ENCODE measurements at places on chromosomes 1 and 21. TPM values are rescaled to one million over a fixed set of nuclear protein-coding genes. Genes with fewer than 3 reads are reported as not detected.

GUK1 gene
- 94.1 TPM for total RNA-seq

DIO1 gene
- not detected for total RNA-seq

S100A7A gene
- not detected for total RNA-seq

FNDC10 gene
- 2.3 TPM for total RNA-seq

OR6N1 gene
- not detected for total RNA-seq

LAPTM5 gene
- 7.8 TPM for total RNA-seq

MSH4 gene
- total RNA-seq = 0.73 TPM

RNF186 gene
- not detected for total RNA-seq

TRIM62 gene
- total RNA-seq = 5.7 TPM

CEPT1 gene
- 54.1 TPM for total RNA-seq

NCAM2 gene
- total RNA-seq = 62.0 TPM

FALEC gene
- 2.2 TPM for total RNA-seq

CLCA2 gene
- not detected for total RNA-seq

SLFNL1 gene
- 3.4 TPM for total RNA-seq

RCAN3 gene
- total RNA-seq = 24.1 TPM

VWA1 gene
- 7.8 TPM for total RNA-seq

TUT4 gene
- total RNA-seq = 145 TPM

KRTAP12-2 gene
- total RNA-seq = not detected

PDPN gene
- total RNA-seq = 18.8 TPM

OR6F1 gene
- not detected for total RNA-seq

PGLYRP3 gene
- not detected for total RNA-seq

CYYR1 gene
- 7.0 TPM for total RNA-seq

KRTAP11-1 gene
- total RNA-seq = not detected

FABP3 gene
- 17.9 TPM for total RNA-seq

PROX1 gene
- 12.4 TPM for total RNA-seq

FAM89A gene
- 13.8 TPM for total RNA-seq

LCE1F gene
- total RNA-seq = not detected

HLX gene
- 1.00 TPM for total RNA-seq

SCAF4 gene
- total RNA-seq = 17.8 TPM

NBPF4 gene
- total RNA-seq = not detected

SH2D2A gene
- not detected for total RNA-seq

FMOD gene
- total RNA-seq = 1.6 TPM

Data from cerebellum (tissue), 4 donors.